ENCODE measurements at places on chromosomes 12 and 14.
A peak's percentile ranks its signal among the peaks of the same experiment; 100 is the strongest.

- DNase-seq = peak; percentile 57
Measured at GRCh38 chr12:123270214-123271000, 1.2 kb downstream of the CDK2AP1 start.

DNA sequence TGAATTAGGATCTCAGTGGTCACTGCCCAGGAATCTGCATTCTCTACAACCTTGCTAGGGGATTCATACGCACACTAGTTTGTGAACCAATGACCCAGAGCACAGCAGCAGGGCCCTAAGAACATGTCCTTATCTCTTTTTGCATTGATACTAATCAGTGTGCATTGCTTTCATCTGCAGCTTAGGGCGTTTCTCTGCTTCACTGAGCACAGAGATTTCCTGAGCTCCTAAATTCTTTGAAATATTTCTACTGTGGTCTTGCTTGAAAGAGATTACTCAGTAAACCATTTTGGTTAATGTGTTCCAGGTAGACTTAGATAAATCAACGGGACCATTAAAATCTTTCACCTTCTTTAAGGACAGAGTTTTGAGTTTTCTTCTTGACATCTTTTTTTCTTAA is 351.3 kb upstream of the KITLG start:
- no peak for DNase-seq

GRCh38 chr12:113149361-113150150 is at the start of gene CFAP73:
Gene CFAP73 (plus strand): TSS chr12:113149724. CDS start chr12:113149858, 134 bp downstream.
- peak; percentile 86 for DNase-seq

- DNase-seq = no peak
Measured at GRCh38 chr14:95026851-95027463, 130.4 kb downstream of the DICER1 start.

GRCh38 chr12:52209321-52209720 is 17.5 kb upstream of the KRT80 start:
- peak; percentile 45 for DNase-seq

GRCh38 chr12:6205761-6206160 is 5.6 kb downstream of the CD9 start:
- DNase-seq = no peak

DNA sequence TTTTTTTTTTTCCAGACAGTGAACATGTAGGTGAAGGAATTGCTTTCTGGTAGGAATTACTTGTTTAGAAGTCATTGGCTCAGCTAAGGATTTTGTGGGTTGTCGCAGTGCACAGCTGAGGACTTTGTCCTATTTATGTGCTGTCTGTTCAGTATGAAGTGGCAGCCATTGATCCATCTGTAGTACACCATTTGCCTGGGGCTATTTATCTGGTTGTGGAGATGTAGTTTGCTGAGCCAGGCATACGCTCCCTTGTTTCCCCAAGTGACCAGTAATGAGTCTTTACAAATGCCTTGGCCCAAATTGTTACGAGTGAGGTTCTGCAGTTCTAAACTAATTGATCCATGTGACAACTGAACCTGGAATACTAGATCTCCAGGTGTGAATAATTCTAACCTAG is 140.1 kb downstream of the NRXN3 start:
- no peak for DNase-seq

DNA sequence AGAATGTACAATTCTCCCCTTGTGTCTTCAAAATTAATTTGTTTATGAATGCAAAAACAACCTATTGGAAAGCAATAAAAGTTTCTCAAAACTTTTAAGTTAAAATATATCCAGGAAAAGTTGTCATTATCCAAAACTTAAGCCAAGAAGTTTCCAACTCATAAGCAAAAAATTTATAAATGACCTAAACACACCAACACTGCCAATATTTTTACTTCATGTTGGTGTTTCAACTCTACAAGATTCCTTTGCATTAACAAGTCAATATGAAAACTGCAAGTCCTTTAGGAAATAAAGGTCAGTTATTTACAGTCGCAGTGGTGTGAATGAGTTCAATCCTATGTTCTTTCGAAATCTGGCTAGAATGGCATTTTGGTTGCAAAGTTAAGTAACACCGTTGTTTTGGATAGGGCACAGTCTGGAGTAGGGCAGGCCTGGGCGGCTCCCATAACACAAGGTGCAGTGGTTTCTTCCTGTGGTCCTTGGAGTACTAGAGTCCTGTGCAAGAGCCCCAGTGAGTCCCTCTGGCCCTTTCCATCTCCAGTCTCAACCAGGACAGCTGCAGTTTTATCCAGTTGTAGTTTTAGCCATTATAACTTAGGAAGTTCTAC is 151.4 kb downstream of the MED13L start:
- DNase-seq = no peak

DNA sequence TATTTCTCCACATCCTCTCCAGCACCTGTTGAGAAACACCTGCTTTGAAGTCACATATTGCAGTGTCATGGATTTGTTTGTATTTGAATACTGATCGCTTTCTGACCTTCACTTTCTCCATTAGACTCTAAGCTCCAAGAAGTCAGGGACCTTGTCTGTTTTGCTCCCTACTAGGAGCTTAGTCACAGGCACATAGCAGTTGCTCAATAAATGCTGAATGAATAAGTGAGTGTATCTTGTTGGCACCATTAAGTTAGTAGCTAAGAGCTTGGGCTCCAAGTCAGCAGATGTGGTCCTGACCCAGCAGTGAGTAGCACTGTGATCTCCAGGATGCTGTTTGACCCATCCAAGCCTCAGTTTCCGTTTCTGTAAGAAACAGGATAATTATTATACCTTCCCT is 10.1 kb downstream of the MVK start:
- DNase-seq = no peak

GRCh38 chr12:125311050-125311449 is 245.8 kb downstream of the AACS start:
- DNase-seq = no peak

GRCh38 chr14:99731547-99732435 is 47.7 kb downstream of the CYP46A1 start:
- DNase-seq = no peak

GRCh38 chr12:104303538-104304151 is at the start of gene EID3:
Gene EID3 (plus strand): TSS chr12:104303739. CDS start chr12:104303935, 196 bp downstream.
- DNase-seq = peak; percentile 87

DNA sequence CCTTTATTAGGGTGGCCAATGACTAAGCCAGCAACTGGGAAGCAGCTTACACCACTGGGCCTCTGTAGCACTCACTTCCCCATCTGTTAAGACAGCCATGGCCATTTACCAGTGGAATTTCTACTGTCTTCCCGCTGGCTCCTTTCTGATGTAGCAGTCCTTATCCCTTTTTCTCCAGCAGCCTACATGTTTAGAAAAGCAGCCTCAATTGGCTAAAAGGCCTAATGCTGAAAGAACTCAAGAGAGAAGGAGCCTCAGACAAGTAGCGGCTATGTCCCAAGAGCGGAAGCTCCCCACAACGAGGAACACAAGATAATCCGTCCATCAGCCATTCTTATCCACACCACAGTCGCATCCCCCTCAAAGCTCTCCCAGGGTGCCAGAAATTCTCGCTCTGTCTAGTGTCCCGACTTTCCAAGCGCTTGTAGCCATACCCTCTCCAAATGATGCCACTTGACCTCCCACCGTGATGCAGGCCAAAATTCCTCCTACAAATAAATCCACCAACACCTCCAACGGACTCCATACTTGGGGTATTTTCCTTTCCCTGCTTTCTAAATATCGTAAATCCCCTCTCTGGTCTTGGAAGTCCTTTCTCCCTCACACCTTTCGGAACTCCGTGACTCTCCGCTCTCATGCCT is 624 bp downstream of the M6PR start:
- peak; percentile 13 for DNase-seq

GRCh38 chr12:131615326-131616042 is 95.4 kb upstream of the SFSWAP start:
- peak; percentile 65 for DNase-seq

DNA sequence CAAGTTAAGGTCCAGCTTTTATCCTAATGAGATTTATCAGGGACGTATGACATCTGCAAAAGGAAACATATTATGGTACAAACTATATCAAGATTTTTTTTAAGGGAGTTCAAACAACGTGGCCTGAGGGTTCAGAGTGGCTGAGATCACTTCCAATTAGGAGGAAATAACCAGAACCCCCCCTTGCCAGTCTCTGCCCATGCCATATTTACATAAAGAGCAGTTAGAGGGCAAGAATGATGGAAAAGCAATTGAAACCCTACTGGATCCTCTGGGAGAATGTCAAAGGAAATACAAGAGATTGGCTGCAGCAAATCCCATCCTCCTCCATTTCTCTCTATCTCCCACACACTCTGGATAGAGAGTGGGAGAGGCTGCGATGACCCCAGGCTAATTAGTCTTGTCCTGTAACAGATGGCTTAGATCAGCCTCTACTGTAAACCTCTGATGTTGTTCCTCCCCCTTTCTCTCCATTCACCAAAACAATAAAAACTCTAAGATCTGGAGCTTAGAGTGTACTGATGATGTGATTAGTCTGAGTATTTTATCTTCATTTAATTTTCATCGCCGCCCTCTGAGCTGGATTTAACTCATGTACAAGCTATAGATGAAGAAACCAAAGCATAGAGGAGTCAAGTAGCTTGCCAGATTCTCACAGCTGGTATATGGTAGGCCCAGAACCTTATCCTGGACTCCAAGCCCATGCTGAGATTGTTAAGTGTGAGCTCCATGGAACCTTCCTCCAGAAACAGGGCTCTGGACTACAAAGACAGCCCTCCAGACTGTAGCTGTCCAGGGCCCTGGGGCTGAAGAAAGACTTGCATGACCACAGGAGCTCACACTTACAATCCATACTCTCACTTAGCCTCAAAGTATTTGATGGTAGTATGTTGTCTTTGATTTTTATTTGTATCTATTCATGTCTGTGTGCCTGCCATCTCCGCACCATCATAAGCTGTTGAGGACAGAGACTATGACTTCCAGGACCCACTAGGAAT is 54.1 kb upstream of the GNG2 start:
- DNase-seq = no peak

- peak; percentile 40 for DNase-seq
Measured at GRCh38 chr12:92786045-92786444, 83.3 kb downstream of the PLEKHG7 start.

DNA sequence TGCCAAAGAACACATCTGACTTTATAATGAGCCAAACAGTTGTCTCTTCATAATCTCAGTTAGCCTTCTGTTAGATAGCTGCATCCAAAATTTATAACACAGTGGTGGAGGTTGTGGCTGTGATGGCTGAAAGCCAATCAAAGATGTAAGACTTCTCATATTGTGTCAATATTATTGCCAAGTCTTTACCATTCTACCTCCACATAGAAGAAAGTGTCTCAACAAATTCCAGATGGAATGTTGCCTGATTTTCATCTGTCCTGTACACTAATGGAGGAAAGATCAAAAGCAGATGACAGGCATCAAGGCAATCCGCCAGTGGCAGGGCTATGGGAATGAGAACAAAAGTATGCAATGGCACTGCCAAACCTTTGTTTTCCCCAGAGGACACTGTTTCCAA is 813.1 kb upstream of the NOVA1 start:
- peak; percentile 68 for DNase-seq

- DNase-seq = peak; percentile 15
Measured at GRCh38 chr14:21748869-21749303, 75.3 kb upstream of the OR4E1 start.

DNA sequence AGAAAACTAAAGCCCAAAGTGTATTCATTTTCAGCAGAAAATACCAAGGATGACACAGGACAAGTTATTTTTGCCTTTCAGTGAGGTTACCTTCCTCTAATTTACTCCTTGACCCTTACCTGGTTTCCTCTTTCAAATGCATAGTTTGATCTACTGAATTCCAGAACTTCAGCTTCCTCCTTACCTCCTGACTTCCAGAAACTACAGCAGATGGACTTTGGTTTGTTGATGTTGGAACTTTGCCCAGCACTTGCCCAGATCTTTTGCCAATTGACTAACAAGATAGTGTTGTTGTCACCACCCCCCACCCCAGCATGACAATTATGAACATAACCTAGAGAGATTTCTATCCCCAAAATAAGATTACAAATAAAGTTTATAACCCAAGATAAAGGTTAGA is 63.2 kb downstream of the NAV3 start:
- peak; percentile 12 for DNase-seq

DNA sequence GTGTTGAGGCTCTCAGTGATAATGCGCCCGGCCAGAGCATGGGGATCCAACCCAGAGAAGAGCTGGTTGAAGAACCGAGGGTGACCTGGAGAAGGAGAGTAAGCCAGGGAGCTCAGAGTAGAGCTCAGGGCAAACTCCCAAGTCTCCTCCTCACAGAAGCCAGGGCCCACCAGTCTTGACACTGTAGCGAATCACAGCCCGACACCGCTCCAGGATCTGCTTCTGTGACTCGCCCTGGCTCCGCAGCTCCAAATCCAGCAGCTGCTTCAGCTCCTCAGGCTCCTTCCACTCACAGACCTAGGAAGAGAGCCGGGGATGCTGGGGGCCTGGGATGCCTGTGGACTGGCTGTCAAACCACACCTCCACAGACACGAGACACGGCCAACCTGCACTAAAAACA is 8.2 kb upstream of the ZNF740 start:
- DNase-seq = peak; percentile 84

- no peak for DNase-seq
Measured at GRCh38 chr12:51511546-51512260, 79.3 kb upstream of the SCN8A start.

DNA sequence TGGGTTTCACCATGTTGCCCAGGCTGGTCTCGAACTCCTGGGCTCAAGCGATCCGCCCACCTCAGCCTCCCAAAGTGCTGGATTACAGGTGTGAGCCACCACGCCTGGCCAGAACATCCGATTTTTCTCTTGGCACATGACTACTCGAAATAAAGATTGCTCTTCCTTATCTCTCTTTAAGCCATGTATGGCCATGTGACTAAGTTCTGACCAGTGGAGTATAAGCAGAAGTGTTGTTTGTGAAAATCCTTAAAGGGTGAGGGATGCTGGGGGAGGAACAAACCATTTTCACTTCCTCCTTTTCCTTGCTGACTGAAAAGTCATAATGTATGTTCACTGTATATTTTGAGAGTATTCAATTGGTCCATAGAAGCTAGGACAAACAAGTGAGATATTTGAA is 50.7 kb upstream of the ATF7IP start:
- DNase-seq = no peak

- DNase-seq = no peak
Measured at GRCh38 chr12:79920421-79921238, 14.3 kb downstream of the PPP1R12A start.

- DNase-seq = peak; percentile 59
Measured at GRCh38 chr14:52111583-52111982, 42.7 kb upstream of the NID2 start.

DNA sequence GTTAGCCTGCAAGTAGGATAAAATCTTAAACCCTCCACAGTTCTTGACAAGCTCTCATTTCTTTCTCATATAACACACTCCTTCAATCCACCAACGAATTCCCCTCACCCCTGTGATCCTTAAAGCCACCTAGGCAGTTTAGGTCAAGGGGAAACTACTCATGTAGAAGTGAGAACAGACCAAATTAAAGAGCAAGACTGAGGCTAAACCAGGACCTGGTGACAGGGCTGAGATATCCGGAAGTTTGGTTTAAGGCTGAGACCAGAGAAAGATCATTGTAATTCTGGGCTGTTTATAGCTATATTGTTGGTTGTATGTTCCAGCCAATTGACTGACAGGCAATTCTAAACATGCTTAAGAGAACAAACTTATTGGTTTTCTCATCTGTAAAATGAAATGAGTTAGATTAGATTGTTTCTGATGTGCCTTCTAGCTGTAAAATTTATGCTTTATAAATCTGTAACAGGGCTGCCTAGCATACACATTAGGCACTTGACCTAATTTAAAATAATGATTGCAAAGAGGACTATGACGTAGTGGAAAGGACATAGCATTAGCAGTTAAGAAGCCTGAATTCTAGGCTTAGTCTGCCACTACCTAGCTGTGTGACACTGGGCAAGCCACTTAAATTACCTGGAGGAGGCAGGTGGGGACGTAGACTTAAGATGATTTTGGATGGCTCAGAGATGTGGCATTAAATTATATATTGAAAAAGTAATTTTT is 53.9 kb upstream of the PTGR2 start:
- DNase-seq = no peak

All from fibroblast of skin of right biceps (primary cell).